Fibroblast of villous mesenchyme (primary cell): ENCODE measurements at places on chromosomes 13 and 19. TPM values are rescaled to one million over a fixed set of nuclear protein-coding genes. Genes with fewer than 3 reads are reported as not detected.

The LRP3 gene
- 11.2 and 14.8 TPM in 2 replicates for total RNA-seq

The CAMSAP3 gene
- total RNA-seq, result not detected in 2 replicates

The ENOX1 gene
- 1.3 and 2.2 TPM in 2 replicates for total RNA-seq

- DNase-seq, result no peak
Measured at GRCh38 chr19:34618410-34618809, 58.5 kb downstream of the SCGB2B2 start.

- peak; percentile 96 for DNase-seq
Measured at GRCh38 chr19:6273701-6274601, 5.8 kb downstream of the MLLT1 start.

DNA sequence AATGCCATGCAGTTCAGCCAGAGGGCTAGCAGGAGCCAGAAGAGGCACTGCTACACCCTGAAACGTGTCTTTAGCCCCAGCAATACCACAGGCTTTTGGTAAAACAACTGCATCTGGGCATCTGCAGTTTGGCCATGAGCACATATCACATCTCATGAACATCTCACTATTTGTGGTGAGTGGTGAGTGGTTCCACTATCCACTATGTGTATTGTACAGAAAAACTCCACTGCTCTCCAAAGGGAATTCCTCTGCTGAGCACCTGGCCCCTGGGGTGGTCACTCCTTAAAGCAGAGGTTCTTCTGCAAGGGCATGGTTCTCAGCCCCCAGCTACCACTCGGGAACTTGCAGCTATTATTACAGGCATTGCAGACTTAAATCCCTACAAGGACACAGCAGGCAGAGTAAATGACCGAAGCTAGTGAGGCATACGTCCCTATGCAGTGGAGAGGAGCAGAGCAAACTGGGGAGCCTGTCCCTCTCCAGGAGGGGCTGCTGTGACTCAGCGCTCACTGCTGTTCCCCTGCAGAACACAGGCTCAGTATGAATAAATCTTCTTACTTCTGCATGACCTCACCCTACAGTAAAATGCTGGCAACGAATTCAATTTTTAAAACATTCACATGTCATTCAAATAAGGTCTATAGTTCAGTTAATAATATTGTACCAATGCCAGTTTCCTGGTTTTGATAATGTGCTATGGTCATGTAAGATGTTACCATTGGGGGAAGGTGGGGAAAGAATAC lies 332.4 kb upstream of the ZNF507 start:
- DNase-seq, result no peak

- no peak for DNase-seq
Measured at GRCh38 chr19:2820112-2820702, 539 bp downstream of the ZNF554 start.

DNA sequence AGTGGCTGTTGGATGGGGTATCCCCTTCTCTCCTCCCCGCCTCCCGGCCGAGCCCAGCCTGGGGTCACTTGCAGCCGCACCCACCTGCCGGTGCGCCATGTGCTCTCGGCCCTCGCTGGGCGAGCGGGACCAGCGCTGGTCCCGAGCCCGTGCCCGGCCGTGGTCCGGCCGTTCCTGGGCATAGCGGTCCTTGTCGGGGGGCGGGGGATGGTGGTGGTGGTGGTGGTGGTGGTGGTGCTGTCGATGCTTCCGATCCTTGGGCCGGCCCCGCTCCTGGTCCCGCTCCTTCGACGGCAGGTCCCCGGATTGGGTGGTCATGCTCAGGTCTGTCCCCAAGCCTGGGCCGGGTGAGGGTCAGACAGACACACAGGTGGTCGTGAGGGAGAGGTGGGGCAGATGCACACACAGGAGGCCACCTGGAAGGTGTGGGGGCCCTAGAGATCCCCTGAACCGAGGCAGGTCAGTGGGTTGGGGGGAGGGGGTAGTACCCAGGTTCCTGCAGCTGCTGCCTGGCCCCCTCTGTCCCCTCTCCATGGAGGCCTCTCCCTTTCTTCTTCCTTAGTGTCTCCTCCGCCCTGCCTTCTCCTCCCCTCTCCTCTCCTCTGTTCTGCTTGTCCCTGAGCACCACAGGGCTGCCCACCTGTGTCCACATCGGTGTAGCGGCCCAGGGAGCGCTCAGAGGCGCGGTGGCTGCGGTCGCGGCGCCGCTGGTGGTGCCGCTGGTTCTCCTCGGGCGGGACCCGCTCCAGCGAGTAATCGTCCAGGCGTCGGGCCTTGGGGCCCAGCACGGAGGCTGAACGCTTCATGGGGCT lies 58.7 kb downstream of the IER2 start:
- DNase-seq, result no peak
